NCI-H1417 (cell line): ENCODE measurements at places on chromosomes 7 and 10.

DNA sequence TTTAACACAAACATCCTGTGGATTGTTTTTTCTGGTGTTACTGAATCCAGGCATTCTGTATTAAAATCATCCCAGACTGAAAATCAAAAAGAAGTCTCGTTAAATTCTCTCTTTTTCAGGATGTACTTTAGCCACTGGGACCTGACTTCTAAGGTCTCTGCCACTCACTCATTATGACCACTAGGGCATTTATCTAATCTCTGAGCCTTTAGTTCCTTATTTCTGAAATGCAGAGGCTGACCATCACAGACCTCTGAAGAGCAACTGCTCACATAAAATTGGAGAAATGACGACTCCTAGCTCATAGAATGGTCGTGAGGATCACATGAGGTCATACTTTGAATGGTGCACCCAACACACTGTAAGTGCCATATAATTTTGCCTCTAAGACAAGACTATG lies 63.2 kb downstream of the KCNMA1 start:
- no peak for DNase-seq

DNA sequence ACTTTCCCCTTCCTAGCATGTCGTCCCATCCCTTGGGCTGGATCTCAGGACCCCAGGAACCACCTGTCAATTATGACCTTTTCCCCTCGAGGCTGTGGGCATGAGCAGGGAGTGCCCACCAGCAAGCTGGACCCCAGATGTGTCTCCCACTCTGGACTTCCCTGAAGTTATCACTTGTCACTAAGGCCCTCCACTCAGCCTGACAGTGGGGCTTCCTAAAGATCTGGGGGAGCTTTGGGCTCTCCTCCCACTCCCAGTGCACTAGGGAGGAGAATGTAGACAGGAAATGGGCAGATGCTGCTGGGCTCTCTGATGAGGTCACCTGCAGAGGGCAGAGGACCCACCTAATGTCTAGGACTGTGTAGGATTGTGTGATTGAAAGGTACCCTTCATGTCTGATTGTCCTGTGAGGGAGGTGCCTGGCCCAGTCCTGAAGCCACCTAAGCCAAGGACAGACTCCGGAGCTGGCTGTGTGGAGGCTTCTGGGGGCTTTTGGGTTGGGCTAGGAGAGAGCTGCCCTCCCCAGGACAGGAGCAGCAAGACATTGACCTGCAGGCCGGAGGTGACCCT lies 18.7 kb downstream of the MYO1G start:
- no peak for DNase-seq

DNA sequence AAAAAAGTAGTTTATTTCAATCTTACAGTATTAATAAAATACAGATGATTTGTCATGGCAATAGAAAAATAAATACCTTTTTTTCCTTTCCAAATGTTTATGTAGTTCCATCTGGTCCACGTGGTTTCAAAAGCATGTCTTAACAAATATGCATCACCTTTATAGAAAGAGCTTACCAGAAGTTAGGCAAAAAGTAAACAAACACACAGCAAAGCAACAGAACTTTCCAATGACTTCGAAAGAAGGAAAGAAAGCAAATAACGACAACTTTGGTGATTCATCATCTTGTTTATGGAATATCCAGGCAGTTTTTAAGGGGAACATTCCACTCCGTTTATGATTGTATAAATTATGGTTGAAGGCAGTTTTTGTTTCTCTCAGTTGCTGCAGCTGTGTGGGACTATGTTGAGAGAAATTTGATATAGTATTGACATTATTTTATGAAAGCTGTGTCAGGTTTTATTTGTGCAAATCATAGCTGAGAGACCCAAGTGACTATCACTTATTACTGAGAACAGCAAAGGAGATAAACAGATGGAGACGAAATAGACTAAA lies 203.1 kb downstream of the CDC14C start:
- DNase-seq: no peak

DNA sequence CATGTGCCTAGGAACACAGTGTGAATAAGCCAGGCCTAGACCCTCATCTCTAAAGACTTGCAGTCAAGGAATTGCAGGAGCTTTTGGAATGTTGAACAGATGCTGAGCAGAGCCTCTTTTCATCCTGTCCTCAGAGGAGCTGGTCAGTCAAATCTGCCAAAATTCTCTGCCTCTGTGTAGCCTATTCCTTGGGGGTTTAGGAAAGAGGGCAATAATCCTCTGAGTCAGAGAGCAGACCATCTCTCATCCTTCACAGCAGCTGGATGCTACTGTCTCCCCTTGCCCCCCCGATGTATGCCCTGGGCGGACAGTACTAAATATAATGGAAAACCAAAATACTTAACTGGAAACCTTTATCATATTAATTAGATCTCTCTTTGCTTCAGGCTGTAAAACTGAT lies 52.6 kb downstream of the BICC1 start:
- DNase-seq: no peak

DNA sequence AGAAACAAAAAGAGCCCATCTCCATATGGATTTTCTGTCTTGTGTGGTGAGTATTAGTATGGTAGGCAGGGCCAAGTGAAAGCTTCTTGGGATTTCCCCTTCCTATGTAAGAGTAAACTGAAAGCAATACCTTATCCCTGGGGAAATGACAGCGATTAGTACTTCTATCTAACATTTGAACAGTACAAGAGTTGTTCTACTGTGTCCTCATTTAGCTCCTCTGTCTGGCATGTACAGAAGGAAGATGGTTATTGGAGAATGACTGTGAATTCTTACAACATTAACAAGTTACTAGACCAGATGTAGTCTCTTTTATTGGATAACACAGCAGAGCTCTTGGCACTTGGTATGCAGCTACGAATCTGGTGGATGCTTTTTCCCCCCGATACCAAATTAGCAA lies 17.9 kb upstream of the TRIL start:
- DNase-seq: no peak

- DNase-seq: no peak
Measured at GRCh38 chr10:62856021-62856420, 39.9 kb upstream of the EGR2 start.

DNA sequence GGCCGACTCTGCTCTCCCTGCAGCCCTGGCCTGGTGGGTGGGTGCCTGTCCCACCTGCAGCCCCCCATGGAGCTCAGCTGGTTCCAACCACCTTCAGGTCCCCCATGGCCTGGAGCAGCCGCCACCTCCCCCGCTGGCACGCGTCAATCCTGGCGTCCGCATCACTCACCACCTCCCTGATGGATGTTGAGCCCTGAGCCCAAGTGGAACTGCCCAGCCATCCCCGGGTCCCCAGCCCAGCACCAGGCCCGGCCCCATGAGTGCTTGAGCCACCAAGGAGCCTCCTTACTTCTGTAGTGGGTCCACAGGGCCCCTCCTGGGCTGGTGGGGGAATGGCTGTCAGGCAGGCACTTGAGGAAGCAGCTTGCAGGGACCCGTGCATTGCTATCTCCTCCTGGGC lies 14.6 kb downstream of the AGAP3 start:
- no peak for DNase-seq
